ENCODE measurements at places on chromosomes 7 and 10. TPM values are rescaled to one million over a fixed set of nuclear protein-coding genes. Genes with fewer than 3 reads are reported as not detected.

Gene CRHR2
- total RNA-seq: 1.2 TPM

Gene PAX2
- total RNA-seq: 1.1 TPM

Gene TAS2R3
- total RNA-seq: 12.3 TPM

Gene PGAM2
- 139 TPM for total RNA-seq

Gene MKLN1
- 87.9 TPM for total RNA-seq

DNA sequence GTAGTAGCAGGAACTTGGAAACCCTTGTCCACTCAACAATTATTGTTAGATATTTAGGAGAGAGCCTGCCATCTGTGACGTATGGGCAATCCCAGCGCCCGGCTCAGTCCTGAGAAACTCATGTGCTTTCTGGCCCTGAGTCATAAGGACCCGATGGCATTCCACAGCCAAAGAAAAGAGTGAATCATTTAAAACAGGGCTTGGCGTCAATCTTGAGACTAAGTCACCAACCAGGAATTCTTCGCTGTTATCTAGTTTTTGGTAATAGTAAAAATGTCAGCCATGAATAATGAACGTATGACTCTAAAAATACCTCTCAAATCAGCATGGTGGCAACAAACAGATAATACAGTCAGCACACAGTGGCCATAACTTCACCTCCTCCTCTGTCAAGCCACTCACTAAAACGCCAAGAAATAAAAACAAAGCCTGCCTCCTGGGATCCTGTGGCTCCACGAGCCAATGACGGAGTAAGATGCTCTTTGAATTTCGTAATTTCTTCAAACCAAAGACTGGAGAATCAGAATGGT is 140.8 kb downstream of the ADAM12 start:
- no peak for DNase-seq

DNA sequence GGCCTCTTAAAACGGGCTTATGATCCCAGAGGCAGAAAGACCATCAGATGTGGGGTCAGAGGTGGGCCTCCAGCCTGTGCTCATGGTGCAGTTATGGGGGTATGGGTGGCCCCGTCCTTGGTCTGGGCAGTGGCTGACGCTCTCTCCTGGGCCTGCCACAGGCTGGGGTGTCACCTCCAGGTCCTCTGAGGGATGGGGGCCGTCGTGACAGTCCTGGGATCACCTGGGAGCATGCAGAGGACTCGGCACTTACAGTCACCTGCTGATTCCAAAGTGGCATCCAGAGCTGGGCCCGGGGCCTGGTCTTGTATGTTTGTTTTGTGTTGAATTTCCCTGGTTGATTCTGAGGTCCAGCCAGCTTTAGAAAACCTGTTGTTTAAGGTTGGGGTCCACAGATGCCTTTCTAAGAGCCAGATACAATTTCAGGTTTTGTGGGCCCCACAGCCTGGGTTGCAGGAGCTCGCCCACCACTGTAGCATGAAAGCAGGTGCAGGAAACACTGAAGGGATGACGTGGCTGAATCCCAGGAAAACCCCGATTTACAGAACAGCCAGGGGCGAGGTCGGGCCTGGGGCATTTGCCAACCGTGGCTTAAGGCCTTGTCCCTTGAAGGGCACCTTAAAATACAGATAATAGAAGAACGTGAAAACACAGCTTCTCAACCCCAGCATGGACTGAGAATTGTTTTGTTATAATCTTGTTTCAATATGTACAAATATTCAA is 170.7 kb upstream of the PPP2R2D start:
- DNase-seq: no peak

DNA sequence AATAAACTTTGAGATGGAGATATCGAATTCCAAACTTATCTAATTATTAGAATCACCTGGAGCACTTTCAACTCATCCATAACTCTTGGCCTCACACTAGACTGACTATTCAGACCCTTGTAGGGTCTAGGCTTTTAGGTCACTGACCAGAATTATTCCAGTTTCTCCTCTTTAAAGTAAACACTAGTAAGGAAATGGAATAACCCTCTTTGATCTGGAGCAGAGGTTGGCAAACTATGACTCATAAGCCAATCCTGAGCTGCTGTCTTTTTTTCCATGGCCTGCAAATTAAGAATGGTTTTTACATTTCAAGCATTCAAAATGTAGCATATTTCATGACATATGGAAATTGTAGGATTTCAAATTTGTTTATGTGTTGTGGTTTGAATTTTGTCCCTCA is 1601.9 kb downstream of the REEP3 start:
- DNase-seq: no peak

Data from testis (tissue), 5 donors.